ENCODE measurements at places on chromosomes 6 and 20.
A peak's percentile ranks its signal among the peaks of the same experiment; 100 is the strongest.

DNA sequence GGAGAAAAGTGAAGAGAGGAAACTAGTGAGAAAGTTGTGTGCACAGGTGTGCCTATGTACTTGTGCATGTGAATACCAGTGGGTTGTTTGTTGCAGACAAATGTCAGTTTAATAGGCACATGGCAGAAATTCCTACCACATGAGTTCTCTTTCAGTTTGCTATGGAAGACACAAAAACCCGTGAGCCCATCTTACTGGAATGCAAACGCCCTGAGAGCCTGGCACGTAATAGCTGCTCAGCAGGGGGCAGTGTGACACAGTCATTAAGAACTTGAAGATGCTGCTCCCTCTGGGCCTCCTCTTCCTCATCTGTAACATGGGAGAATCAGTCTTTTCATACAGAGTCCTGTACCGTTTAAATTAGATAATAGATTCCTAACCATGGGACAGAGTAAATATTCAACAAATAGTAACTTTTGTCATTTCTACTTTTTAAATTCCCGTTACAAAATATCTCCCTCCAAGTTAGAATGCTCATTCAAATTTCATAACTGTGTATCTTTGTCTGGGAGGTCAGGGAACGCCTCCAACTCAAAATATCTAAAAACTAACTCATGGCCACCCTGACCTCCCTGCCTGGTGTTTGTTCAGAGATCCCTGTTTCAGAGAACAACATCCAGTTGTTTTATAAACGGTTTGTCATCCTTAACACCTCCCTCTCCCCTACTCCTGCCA is 802.9 kb downstream of the MAFB start:
- no peak for DNase-seq

- DNase-seq = no peak
Measured at GRCh38 chr6:165231581-165232561, 77.5 kb downstream of the C6orf118 start.

- no peak for DNase-seq
Measured at GRCh38 chr20:62716198-62716940, 7.7 kb downstream of the NTSR1 start.

DNA sequence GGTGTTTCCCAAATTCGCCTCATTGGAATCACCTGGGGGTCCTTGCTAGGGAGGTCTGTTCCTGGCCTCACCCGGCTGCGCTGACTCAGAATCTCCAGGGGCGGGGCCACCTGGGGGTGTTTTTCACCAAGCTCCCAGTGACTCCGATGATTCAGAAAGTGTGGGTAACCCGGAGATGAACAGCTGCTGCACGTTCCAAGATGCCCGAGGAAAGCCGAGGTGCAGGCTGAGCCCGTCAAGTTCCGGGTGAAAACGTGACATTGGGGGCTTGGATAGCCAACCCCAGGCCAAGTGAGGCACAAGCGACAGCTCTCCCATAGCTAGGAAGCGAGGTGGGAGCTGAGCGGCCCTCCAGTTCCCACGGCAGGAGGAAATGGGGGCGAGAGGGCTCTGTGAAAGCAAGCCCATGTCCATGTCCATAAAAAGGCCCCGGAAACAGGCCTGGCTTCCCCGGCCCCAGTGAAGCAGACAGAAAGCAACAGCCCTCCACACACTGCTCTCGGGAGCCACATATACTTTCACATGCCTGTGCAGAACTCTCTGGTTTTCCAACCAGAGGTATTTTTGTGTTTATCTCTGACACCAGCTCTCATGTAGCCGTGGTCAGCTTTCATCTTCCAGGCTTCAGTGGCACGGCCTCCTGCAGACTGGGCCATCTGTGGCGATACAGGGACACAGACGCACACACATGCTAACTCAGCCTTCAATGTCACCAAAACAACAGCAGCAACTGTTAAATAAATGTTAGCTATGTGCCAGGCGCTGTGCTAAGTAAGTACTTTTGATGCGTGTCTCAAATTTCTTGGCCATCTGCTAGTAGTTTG is 90.7 kb upstream of the CCDC28A start:
- DNase-seq = no peak

GRCh38 chr6:145277358-145278086 is 457.8 kb downstream of the EPM2A start:
- DNase-seq = no peak

- no peak for DNase-seq
Measured at GRCh38 chr20:58892932-58893224, 40.4 kb downstream of the GNAS start.

- DNase-seq = no peak
Measured at GRCh38 chr20:7710440-7710839, 229.8 kb downstream of the HAO1 start.

GRCh38 chr6:139124887-139125672 is 9.8 kb upstream of the HECA start:
- peak; percentile 72 for DNase-seq

DNA sequence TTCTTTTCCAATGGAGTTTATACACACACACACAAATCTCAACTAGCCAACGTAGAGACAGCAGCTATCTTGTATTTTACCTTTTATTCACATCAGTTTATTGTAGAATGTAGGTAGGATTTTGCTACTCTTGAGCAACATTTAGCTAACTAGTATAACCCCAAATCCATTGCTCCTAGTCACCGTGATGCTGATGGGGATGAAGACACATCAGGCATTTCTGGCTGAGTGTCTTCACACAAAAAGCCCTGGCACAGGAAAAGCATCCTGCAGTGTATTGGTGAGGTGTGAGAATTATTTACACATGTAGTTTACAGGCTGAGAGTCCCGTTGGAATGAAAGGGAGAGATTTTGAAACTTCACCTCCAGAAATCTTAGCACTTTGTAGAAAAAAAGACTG is 65.9 kb upstream of the FBXL4 start:
- no peak for DNase-seq

DNA sequence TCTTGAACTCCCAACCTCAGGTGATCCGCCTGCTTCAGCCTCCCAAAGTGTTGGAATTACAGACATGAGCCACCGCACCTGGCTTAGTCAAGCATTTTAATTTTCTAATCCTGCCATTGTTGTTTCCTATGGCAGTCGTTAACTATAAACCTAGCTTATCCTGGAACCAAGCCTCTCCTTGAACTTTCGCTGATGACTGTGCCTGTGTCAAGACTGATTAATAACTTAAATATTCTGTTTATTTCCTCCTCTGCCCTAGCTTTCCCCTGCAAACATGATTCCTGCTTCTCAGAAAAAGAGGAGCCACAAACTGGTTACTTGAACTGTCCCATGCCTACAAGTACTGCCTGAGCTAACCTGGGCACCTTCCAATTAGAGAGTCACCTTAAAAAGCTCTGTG is 1.5 kb downstream of the VNN1 start:
- no peak for DNase-seq

GRCh38 chr6:71476872-71477271 is 188.3 kb downstream of the OGFRL1 start:
- DNase-seq = no peak

Measured in bone marrow (tissue), 2 donors.